ENCODE measurements at places on chromosomes 1 and 21.
A peak's percentile ranks its signal among the peaks of the same experiment; 100 is the strongest.

DNA sequence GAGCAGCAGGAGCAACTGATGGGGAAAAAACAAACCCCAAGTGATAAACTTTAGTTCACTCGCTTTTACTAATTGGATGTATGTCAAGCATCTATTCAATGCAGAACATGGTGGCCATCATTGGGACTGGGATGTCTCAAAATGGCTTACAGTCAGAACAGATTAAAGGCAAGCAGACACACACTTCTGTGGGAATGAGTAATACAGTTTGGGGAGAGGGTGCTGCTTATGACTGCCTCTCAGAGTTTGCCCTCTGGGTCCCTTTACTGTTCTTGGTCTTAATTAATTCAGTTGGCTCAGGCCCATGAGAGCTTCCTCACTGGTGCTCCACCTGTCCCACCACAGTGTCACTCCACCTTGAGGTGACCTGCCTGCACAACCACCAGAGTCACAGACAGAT is 119.5 kb downstream of the TBX19 start:
- DNase-seq, result no peak

DNA sequence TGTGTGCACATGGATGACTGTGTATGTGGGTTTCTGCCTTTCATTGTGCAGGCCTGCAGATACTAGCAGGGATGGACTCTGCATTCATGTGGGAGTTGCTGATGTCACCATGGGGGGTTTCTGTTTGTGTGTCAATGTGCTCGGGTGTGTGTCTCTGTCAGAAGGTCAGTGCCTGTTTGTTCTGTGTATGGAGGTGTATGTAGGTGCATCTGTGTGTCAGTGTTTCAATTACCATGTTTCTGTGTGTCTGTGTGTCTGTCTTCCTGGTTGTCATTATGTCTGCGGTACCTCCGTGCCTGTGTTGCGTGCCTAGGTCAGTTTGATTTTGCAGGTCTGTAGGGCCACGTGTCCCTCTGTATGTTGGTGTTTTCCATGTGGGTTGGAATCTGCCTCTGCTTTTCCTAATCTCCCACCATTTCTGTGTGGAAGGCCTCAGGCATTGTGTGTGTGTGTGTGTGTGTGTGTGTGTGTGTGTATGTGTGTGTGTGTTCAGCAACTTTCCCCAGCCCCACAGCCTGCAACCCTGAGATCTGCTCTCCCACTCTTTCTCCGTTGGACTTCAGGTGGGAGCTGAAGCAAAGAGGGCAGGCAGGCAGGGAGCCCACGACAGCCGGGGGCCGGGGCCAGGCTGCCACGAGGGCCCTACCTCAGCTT is 36.7 kb upstream of the WASF2 start:
- DNase-seq, result peak; percentile 13

DNA sequence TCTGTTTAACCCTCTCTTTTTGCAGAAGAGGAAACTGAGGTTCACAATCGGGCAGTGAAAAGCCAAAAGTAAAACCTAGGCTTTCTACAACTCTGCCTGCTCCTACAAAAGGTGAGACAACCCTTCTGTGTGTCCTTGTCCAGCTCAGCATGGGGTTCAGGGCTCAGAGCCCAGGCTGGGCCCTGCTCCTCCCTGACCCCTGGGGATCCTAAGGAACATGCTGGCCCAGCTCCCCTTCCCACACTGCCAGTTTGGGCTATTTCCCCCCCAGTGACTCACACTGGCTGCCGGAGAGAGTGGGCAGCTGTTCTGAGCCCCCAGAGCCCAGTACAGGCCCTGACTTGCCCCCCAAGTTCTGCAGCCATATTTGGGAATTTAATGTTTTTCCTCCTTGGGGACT is 8.9 kb downstream of the FAM229A start:
- DNase-seq, result no peak

GRCh38 chr1:153030895-153031294 is at the start of gene SPRR1B:
Gene SPRR1B, plus strand, starts transcription at chr1:153031203. Its CDS starts 1,143 bp downstream, at chr1:153032346.
- DNase-seq, result no peak

DNA sequence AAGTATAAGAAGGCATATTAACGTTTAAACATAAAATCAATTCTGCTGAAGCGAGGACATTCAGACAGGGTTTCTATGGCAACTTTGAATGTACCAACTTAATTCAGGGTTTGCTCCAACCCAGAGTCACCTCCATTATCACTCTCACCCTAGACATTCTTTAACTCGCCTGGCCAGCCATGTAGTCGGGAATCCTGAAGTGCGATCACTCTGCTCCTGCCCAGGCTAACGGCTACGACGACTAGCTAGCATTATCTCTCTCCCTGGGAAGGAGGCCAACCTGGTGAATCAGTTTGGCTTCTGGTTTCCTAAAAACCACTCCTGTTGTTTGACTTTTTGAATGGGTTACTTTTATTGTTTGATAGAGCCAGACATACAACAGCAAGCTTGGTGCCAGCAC is 38.9 kb upstream of the ZBTB18 start:
- no peak for DNase-seq

GRCh38 chr1:107138166-107138565 is 2.7 kb upstream of the NTNG1 start:
- DNase-seq, result no peak

- DNase-seq, result no peak
Measured at GRCh38 chr1:198280080-198280479, 123.3 kb downstream of the NEK7 start.

Measured in CD4-positive, alpha-beta T cell treated with Interleukin-6 for 4 hours (primary cell).